ENCODE measurements at places on chromosomes 1 and 21. TPM values are rescaled to one million over a fixed set of nuclear protein-coding genes. Genes with fewer than 3 reads are reported as not detected.

- no peak for DNase-seq
Measured at GRCh38 chr1:32741059-32741412, 38.5 kb upstream of the SYNC start.

- no peak for DNase-seq
Measured at GRCh38 chr21:46361176-46361575, 37.2 kb downstream of the PCNT start.

DNA sequence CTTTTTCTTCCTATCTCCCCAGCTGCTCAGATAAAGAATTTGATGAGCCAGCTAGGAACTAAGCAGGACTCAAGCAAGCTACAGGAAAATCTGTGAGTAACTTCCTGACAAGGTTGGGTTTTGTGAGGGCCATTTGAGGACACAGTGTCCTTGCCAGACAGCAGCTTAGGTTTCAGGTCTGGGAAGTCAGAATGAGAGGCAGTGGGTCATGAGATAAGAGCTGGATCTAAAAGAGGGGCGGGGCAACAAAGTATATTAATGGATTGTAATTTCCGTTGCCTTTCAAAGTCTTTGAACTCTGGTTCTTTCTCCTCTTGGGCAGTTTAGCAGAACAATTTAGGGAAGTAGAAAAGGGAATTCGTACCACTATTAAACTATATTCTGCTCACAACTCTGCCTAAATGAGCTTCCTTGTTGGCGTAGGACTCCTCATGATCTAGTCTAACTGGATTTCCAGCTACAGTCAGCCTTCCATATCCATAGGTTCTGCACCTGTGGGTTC, 16.6 kb downstream of the STX12 start:
- DNase-seq, result no peak

GRCh38 chr1:100614570-100614969, 76.6 kb downstream of the GPR88 start:
- DNase-seq, result no peak

DNA sequence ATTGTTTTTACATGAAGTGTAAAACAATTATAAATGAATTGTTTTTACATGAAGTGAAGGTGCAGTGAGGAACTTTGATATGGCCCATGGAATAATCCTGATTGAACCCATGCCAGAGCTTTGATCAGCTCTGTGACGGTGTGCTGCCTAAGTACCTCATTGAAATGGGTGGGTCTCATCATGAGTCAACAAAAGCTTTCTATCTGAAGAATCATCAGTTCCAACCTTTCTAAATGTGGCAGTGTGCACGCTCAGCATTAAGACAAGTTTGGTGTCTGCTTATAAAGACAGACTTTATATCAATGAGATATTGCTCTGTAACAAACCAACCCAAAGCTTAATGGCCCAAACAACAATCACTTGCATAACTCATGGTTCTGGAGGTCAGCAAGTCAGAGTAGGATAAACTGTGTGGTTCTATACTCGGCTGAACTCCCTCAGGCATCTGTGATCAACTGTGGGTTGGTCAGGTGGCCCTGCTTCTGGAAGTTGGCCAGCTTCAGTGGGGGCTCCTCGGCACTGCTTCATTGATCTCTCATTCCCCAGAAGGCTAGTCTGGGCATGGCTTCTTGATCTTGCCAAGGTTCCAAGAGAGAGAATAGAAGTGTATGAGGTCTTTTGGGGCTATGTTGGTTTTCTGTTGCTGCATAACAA, 258.0 kb downstream of the LTN1 start:
- DNase-seq, result no peak

GRCh38 chr1:235327559-235328270, at the start of gene ARID4B:
Gene ARID4B (minus strand): TSS chr1:235328179. CDS start chr1:235326919, 1,260 bp downstream.
- peak; percentile 95 for DNase-seq

DNA sequence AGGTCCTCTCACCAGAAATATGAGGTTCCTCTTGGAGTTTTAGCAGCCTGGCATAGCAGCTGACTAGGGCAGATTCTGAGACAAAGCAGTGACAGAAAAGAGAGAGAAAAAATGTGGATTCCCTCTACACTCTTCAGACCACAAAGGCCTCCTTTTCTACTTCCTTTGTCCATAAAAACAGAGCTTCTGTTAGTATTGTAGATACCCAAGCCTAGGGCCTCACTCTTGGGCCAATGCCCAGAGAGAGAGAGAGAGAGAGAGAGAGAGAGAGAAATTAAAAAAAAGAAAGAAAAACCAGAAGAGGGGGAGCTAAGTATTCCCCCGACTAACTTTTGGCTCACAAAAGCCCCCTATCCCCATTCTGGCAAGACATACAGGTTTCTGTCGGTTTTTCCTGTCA, 2.4 kb upstream of the ZRANB2 start:
- no peak for DNase-seq

GRCh38 chr1:68196676-68197075, 35.6 kb downstream of the WLS start:
- no peak for DNase-seq

DNA sequence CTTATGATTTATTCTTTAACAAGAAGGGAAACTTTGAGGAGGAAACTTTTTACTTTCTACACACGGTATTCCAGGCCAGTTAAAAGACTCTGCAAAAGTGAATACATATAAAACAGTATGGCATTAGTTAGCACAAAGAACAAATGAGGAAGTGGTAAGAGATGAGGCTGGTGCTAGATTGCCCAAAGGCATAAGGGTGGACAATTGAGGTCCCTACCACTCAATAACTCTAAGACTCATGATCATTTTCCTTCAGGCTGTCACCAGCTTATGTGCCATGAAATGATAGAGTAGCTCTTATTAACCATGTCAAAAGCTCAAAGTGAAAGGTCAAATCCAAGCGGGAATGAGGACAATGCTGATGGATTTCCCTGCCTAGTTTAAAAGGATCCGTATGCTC, 124.5 kb downstream of the TBX15 start:
- no peak for DNase-seq

GRCh38 chr1:231663211-231663792, 36.7 kb downstream of the DISC1 start:
- no peak for DNase-seq

DNA sequence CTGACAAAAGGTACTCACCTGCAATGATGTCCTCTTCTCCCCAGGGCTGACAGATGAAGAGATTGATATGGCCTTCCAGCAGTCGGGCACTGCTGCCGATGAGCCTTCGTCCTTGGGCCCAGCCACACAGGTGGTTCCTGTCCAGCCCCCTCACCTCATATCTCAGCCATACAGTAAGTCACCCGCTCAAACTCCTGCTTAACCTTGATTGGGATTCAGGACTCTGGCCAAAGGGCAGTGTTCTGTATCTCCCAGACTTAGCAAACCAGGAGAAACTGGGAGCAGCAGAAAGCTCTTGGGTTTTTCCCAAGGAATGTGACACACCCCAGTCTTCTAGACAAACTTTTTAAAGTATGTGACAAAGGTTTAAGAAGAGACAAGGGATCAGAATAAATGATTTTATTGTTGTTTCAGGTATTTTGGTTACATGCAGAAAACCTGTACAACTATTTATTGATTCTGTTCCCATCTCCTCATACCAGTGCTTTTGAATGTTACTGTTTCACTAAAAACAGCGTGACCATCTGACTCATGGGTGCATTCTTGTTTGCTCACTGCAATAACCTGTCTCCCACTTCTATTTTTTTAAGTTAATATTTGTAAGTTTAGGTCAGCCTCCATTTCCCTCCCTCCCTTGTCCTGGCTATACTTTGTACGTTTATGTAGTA, 124.6 kb downstream of the PEX14 start:
- no peak for DNase-seq

DNA sequence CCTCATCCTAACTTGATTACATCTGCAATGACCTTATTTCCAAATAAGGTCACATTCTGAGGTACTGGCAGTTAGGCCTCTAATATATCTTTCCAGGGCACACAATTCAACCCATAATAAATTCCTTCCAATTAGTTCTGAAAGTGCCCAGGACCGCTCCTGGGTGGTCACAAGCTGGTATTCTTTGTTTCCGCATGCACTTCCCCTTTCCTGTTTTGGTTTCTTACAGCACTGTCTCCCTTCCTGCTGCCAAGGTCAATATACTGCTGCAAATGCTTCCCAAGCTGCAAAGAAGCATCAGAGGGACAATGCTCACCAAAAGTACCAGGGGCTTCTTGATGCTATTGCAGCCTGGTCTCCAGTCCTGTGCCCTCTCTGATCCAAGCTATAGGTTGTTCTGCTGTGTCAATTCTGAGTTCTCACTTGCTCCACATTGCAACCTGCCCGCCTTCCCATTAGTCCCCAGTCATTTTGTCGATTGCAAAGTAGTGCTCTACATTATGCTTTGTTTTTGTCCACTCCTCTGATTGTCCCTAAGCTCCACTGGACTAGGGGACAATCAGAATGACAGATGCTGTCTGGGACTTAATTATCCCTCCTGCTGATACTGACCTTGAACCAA, 13.9 kb upstream of the XPR1 start:
- DNase-seq, result no peak

DNA sequence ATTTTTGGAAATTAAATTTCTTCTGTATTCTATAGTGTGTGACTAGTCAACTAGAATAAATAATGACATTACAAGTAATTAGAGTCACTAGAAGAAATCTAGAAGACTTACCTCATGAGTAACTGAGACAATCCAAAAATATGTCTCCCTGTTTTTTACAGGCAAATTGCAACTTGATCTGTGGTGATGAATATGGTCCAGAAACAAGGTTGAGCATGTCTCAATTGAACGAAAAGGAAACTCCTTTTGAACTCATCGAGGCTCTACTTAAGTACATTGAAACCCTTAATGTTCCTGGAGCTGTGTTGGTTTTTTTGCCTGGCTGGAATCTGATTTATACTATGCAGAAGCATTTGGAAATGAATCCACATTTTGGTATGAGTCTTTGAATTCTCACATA, 36.7 kb downstream of the DHX9 start:
- DNase-seq, result no peak

- no peak for DNase-seq
Measured at GRCh38 chr1:91655912-91656449, 155.3 kb downstream of the CDC7 start.

DNA sequence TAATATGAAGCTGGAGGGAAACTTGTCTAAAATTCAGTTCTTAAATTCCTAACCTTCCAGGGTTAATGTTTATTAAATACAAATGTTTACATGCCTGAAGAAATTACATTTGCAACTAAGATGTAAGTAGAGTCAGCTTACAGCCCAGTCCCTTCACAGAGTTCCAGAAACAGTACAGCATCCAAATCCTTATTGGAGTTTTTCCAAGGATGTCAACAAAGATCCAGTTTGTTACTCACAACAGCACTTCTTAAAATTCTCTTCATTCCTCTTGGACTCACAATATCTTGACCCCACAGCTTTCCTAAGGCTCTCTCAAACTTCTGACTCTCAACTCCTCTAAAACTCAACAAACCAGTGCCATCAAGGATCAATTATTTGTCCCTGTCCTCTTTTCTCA, 50.1 kb upstream of the RWDD3 start:
- no peak for DNase-seq

GRCh38 chr1:57721001-57721400, 297.1 kb upstream of the DAB1 start:
- DNase-seq, result no peak

DNA sequence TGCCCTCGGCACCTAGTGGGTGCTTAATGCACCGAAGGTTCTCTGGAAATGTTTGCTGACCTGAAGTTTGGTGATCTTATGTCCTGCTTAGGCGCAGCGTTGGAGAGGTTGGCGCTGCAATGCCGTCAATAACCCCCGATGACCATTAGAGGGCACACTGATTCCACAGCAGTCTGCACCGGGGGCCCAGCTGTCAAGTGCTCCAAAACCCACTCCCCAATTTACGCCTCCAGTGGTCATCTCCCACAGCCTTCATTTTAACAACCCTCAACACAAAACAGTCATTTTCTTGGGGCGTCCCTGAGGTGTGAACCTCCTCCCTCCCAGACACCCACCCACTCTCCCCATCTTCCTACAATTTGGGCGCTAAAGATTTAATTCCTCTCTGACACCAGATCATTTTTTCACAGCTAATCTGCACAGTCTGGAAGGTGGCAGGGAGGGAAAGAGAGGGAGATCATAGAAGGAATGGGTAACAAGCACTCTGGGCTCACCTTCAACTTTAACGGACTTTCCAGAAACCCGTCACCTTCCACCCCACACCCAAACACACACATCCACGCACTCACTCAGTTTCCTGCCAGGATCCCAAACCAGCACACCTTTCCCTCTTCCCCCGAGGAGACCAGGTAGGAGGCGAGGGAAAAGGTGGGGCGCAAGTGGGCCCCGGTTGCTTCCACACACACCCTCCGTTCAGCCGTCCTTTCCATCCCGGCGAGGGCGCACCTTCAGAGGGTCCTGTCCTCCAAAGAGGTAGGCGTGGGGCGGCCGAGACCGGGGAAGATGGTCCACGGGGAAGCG, 570 bp upstream of the NPR1 start:
- peak; percentile 92 for DNase-seq

GRCh38 chr1:14626869-14627607, 28.6 kb downstream of the KAZN start:
- DNase-seq, result peak; percentile 42

GRCh38 chr1:198122693-198123092, 34.1 kb upstream of the NEK7 start:
- DNase-seq, result no peak

GRCh38 chr21:14864211-14865021, 200.4 kb downstream of the NRIP1 start:
- DNase-seq, result no peak

GRCh38 chr1:47378147-47378546, 37.9 kb upstream of the FOXE3 start:
- no peak for DNase-seq

DNA sequence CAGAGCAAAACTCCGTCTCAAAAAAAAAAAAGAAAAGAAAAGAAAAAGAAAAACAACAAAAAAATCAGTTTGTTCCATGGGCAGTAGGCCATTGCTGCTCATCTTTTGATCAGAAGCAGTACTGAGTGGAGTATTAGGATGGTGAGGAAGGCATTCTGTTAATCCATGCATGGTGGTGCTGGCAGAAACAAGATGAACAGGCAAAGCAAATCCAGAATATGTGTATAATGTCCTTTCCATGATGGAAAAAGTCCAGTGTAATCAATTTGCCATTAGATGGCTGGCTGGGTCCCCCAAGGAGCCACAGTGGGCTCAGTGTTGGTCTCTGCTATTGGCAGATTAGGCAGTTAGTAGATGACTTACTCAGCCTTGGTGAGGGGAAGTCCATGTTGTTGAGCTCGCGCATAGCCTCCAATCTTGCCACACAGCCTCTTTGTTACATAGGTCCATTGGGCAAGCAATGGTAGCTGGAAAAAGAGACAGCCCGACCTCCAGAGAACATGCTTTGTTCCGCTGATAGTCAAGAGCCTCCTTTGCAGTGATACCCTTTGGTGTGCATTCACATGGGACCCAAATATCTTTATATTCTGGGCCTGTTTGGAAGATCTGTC, 23.3 kb downstream of the H3-3A start:
- no peak for DNase-seq

RNU1-4 gene
- under 0.01 TPM for total RNA-seq

FAM177B gene
- not detected for total RNA-seq

HSD11B1 gene
- not detected for total RNA-seq

SLC6A17 gene
- 0.17 TPM for total RNA-seq

EDARADD gene
- 1.3 TPM for total RNA-seq

IQCC gene
- 8.7 TPM for total RNA-seq

AQP10 gene
- total RNA-seq, result not detected

C1orf185 gene
- total RNA-seq, result not detected

PSMB4 gene
- 889 TPM for total RNA-seq

All from H7 (cell line).